NCI-H1105 (cell line): ENCODE measurements at places on chromosomes 7 and 10.
A peak's percentile ranks its signal among the peaks of the same experiment; 100 is the strongest.

GRCh38 chr7:47581438-47581803 is 490 bp downstream of the TNS3 start:
- no peak for DNase-seq

DNA sequence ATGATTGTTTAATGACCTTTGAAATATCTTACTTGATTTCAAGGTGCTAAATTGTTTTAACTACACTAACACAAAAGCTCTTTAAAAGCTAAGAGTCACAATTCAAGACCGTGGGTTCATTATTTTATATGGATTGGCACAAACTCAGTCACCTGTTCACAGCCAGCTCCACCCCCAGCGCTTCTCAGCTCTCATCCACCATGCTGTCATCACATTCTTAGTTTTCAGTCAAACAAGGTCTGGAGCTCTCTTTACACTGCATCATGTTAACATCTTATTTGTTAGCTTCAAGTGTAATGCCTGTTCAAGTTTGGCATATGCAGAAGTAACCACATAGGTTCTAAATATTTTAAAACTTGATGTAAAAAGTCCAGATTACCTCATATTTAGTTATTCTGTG is 180.9 kb upstream of the LRRTM3 start:
- no peak for DNase-seq

GRCh38 chr7:134777470-134777869 is 2.0 kb upstream of the CALD1 start:
- no peak for DNase-seq

DNA sequence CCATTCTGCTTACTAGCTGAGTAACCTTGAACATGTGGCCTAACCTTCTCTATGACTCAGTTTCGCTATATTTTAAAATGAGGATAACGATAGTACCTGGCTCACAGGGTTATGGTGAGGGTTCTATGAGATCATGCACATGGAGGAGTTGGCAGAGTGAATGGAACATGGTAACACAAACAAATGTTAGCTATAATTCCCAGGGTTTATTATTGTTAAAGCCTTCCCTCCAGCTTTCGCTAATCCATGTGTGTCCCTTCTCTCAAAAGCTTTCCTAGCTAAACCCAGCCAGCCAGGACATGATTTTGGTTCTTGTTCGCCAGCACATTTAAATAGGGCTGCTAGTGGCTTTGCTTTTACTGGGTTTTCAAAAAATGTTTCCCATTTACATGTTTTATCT is 361.0 kb upstream of the NFE2L3 start:
- DNase-seq = no peak

DNA sequence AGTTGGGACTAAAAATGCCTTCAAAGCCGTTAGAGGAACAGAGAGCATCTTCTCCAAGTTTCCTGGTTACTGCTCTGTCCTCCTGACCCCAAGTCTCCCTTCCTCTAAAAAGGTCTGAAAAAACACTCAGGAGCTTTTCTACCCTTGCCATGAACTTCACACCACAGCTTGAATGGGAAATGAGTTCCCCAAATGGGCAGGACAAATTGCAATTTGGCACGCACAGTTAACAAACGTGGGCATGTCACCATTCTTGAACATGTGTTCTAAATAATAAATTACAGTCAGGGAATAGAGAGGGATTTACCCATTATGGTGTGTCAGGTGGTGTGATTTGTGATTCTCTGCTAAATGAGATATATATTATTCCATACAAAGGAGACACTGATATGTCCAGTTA is 91.2 kb upstream of the WNT16 start:
- DNase-seq = no peak

DNA sequence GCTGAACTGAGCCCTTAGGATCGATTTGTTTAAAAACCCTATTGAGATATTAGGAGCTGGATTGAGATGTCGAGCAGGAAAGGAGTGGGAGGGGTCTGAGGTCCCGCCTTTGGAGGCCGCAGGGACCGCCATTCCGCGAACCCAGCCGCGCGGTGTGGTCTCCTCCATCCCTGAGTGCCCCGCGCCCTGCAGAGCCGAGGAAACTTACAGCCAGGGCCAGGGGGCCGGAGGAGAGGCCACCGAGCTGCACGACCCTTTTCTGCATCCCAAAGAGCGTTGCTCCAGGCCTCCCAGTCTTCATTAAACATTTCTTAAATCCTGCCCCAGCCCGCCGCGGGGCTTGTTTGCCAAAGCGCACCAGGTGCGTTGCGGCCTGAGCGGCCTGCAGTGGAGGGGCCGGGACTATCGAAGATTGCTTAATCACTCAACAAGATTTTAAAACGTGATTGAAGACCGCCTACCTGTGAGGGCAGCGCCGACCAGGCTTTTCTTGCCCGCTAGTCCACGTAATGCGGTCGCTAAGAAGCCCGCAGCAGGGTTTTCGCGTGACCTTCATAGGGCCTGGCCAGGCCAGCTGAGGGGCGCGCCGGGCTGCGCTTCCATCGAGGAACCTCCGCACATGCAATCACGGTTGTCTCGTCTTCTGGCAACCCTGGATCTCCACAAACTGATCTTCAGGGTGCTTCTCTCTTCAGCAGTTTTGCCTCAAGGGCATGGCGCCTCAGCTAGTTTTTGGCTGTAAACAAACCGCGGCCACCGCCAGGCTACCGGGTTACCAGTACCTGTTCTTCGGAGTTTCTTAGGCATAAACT is 2.0 kb upstream of the CTBP2 start:
- DNase-seq = no peak

DNA sequence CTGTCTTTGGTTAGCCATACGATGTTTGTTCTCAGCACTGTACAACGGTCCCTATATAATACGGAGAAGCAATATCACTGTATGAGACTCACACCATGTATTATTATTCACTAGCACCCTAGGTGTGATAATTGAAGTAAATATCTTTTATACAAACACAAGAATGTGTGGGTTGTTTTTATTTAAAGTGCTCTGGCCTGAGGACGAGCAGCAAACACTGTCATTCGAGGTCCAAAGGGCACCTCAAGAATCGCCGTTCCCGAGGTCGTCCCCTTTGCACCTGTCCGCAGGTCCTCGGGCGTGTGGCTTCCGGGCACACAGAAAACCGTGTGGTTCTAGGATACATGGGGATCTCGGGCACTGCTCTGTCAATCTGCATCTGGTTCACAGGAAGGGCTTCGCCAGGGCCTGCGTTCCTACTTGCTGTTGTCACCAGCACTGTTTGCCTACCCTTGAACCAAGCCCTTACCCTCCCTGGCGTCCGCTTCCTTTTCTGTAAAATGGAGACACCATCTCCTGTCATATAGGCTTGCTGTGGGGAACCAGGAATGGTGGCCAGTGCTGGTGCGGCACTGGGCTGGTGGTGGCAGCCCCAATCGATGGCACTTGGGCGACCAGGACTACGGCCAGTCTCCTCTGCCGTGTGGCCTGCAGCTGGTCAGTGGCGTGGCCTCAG is 28.5 kb upstream of the SH2B2 start:
- no peak for DNase-seq

DNA sequence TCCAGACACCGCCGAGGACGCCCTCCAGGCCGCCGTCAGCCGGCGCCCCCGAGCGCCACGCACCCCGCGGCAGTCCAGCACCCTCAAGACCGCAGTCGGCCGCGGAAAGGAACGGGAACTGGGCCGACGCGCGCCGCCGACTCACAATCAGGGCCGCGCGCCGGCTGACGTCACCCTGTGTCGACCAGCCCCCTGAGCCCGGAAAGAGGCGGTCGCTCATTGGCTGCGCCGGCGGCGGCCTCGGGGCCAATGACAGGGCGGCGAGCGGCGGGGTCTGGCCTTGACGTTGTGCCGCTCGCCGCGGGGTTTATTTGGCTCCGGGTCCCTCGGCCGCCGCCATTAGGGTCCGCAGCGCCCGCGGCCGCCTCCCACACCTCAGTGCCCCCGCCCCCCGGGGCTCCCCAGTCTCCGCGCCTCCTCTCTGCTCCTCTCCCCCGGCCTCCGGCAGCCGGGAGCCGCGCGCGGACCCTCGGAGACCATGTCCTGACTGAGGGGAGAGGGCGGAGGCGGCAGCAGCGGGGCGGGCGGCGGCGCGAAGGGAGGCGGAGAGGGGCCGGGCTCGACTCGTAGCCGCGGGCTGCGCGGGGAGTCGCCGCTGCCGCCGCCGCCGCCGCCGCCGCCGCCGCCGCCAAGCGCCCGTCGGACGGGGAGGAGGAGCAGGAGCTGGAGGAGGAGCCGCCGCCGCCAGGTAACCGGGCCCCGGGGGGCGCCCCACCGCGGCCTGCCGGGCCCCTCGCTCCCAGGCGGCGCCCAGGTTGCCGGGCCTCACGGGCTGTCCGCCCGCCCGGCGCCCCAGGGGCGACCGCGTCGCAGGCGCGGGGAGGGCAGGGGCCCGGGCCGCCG is 25.1 kb upstream of the ZRANB1 start:
- peak; percentile 85 for DNase-seq

- no peak for DNase-seq
Observed at GRCh38 chr10:44575601-44576380, 190.9 kb upstream of the CXCL12 start.

DNA sequence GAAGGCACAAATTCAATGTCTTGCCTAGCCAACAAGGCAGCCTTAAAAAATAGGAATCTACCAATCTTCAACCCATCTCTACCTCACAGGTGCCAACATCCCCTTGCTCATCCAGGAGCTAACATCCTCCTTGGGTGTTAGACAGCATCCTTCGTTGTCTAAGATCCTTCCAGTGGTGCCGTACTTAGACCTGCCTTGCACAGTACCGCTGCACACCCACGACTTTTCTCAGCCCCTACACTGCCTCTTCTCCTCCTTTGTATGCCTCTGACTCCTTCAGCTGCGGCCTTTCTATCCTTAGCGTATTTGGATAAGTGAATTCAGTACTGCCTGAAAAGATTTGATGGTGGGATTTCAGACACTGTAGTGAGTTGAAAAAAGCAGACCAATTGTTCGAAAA is 15.9 kb upstream of the PRTFDC1 start:
- DNase-seq = no peak

DNA sequence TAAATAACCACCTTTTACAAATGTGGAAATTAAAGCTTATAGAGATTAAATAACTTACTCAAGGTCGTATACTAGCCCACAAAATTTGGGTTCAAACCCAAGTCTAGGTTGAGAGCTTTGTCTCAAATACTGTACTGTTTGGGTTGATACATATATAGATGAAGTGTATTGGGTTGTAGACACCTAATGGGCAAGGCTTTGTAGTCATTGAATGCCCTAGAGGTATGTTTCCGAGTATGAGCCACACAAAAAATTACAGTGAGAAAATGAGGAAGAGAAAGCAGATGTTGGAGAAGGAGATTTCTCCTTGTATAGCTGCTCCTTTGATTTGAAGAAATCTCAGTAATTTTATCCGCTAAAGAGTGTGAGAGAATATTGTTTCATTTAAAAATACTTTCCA is 60.6 kb downstream of the C1GALT1 start:
- no peak for DNase-seq

GRCh38 chr7:157866336-157866924 is 529.6 kb downstream of the DNAJB6 start:
- no peak for DNase-seq

DNA sequence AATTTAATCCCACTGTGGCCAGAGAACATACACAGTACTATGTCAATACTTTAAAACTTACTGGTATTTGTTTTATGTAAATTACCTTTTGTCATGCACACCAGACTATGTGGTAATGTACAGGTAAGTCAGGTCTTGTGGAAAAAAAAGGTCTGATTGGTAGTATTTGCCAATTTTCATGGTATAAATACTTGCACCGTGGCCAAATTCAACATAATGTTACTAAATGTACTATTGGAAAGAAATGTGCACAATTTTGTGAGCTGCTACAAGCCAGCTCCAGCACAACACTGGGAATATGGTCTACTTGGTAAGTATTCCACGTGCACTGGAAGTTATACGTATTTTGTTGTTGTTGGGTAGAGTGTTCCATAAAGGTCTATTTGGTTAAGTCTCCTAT is 392.5 kb downstream of the RPS24 start:
- no peak for DNase-seq

DNA sequence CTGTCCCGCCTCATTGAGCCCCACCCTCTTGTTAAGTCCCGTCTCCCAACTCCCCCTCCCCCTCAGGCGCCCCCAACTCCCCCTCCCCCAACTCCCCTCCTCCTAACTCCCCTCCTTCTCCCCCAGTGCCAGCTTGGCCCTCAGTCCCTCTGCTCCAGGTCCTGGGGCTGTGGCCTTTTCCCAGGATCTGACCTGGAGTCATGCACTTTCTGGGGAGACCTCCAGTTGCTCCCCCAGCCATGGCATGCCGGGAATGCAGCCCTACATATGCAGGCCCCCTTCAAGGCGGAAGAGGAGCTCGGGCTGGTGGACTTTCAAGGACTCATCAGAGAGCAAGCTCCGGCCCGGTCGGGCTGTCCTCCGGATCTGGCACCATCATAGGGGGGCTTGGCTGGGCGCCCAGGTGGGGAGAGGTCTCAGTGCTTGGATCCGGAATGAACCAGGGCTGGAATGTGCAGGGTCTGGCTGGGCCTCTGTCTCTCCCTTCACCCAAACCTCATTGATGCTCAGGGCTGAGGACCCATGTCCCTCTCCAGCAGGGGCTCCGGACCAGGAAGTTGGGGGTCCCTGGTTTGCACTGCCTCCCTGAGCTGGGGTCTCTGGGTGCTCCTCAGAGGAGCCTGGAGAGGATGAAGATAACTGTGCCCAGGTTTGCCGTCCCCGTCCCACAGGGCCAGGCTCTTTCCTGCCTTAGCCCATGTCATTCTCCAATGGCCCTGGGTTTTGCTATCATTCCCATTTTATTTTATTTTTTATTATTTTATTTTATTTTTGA is 41.1 kb downstream of the TMEM270 start:
- DNase-seq = no peak

DNA sequence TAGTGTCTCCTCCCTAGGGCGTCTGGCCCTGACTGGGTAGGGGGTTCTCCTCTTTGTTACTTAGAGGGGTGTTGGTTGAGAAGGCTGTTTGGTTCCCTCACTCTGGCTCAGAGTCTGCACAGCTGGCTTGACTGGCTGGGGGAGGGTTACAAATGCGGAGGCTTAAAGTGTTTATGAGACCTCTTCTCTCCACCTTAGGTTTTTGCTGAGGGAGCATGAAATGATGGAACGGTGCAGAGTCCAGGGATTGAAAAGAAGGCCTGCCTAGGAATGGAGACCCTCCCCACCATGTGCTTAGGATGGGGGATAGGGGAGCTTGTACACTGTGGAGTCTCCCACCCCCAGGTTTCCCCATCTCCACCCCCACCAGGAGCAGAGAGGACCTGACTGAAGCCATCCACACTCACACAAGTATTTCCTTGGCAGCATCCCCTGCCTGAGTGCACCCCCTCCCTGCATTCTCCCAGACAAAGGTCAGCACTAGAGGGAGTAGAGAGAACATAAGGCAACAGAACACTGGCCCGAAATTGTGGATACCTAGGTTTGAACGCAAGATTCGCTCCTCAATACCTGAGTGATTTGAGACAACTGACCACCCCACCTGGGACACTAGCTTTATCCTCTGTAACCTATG is 1.7 kb upstream of the LDB1 start:
- no peak for DNase-seq

DNA sequence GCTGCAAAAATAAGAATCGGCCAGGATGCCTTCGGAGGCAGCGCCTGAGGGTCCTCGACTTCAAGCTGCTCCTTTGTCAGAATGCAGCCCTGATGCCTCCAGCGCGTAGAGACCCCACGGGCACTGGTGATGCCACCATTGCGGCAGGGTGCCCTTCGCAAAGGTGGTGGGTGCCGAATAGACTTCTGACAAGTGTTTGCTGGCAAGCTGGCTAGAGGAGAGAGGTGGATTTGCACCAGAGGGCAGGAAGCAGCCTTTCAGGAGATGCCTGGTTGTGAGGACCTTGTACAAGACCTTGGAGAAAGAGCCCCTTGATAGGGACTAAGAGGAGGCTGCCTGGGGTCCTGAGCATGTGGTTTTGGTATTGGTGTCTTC is 103.2 kb upstream of the PPIF start:
- DNase-seq = no peak
